NCI-H1092 treated with DMSO at 0.1 percent for 48 hours (cell line): ENCODE measurements at places on chromosomes 12 and 14.

DNA sequence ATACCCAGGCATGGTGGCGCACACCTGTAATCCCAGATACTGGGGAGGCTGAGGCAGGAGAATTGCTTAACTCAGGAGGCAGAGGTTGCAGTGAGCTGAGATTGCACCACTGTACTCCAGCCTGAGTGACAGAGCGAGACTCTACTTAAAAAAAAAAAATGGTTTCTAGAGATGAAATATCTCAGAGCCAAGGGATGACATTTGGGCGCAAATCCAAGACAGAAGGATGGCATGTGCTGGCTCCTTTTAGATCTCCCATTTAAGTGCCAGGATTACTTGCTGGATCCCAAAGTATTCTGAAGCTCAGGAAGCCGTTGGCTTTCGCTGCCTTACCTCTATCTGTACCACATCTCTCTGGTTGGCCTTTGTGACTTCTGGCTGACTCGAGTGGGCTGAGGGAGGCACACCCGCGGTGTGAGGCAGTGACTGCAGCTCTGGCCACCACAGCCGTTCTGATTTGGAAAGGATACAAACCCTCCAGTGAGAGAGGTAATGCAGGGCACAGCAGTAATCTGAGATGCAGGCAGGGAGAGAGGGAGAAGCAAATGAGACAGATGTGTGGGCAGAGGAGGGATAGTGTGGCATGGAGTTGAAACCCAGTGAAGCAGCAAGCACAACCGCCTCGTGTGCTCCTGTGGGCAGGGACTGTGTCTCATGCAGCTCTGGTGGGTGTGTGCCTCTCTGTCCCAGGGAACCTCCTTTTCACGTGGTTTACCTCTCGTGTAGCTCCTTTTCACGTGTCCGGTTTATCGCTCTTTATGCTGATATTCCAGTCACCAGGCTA lies 4.9 kb downstream of the B4GALNT3 start:
- peak; percentile 65 for DNase-seq

GRCh38 chr12:11067514-11067913 lies 5.4 kb upstream of the TAS2R46 start:
- DNase-seq: no peak

- DNase-seq: no peak
These were observed 7.7 kb upstream of the MEG3 start for GRCh38 chr14:100818221-100818699.

- DNase-seq: no peak
These were observed 11.5 kb downstream of the ZFP36L1 start for GRCh38 chr14:68781161-68782021.

GRCh38 chr14:54700717-54701116 lies 133.8 kb downstream of the SAMD4A start:
- no peak for DNase-seq

DNA sequence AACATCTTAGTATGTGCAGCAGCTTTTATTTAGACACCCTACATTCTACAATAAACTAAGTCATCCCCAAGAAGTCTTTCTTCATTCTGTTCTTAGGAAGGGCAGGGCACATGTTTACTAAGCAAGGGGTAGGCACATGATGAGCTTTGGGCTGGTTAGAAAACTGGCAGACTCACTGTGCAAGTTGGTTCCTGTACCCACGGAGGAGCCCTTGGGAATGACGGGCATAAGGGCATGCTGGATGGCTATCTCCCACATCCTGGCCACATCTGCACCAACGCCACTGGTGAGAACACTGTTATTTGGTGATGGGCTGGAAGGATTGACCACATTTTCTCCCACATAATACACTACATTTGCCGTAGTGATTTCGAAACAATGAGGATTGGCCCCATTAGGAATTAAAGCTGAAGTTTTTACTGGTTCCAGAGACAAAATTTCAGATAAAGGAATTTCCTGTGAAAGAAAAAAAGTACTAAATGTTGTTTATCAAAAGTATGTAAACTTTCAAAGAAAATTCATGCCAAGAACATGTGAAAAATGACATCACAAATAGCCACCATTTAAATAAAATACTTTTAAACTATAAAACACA lies 297.0 kb downstream of the PRKD1 start:
- no peak for DNase-seq

DNA sequence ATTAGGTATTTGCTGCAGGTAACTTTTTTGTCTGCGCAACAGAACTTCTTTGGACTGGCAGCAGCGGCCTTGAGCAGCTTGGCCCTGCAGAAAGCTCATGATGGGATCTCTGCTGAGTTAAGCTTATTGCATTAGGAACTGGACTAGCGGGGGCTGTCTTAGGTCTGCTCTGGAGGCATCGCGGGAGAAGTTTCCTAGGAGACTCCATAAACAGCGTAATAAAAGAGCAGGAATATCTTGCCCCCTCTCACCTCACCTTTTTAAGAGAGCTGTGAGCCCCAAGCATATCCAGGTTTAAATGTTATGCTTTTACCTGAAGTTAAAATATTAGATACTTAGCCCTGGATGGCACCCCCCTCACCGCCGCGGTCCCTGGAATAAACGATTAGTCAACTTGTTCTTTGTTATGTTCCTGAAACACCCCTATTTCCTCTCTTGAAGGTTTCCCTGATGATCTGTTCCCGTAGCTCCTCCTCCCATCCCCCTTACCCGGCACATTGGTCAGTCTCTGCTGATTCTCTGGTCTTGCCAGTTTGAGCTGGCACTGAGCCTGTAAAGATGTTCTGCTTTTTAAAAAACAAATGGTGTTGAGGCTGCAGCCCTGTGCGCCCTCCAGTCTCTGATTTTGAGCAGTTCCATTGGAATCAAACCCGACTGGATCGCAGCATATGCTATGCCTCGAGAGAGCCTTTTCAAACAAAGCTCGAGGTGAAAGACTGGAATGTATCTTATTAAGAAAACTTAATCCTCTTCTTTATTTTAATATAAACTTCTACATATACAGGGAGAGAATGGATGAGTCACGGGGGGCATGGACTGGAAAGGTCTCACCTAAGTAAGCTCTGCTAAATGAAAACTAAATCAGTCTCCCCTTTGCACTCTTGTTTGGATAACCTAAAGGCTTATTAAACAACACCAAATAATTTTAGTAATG lies 1.9 kb downstream of the MLXIP start:
- no peak for DNase-seq

GRCh38 chr12:61367281-61367785 lies 892.9 kb upstream of the USP15 start:
- DNase-seq: no peak
